ENCODE measurements at places on chromosomes 13 and 19.

GRCh38 chr19:5578097-5578846 is 10.5 kb upstream of the TINCR start:
- DNase-seq = no peak

DNA sequence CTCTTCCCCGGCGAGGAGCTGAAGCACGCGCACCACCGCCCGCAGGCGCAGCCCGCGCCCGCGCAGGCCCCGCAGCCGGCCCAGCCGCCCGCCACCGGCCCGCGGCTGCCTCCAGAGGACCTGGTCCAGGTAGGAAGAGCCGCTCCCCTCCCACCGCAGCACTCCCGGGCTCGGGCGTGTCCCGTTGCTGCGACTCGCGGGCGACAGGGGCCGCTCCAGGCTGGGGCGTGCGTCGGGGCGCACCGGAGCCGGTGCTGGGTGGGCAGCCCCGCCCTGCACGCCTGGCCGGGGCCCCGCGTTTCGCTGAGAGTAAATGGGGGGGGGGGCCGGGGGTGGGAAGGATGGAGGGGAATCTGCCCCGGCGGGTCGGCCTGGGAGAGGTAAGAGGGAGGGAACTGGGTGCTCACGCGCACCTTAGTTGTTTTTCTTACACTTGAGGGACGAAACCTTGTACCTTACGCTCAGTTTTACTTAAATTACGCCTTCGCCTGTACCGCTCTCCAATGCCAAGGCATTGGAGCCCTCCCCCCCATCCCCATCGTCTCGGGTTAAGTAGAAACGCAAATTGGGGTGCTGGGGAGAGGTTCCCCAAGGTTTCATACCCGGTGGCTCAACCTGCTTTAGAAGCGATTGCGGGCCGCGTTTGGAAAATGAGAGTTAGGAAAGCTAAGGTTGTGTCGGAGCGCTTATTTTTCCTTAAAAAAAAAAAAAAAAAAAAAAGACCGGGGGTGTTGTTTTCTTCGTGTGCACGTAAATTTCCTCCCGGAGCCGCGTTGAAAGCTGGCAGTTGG is 850 bp downstream of the KLF5 start:
- DNase-seq = no peak

- DNase-seq = no peak
Measured at GRCh38 chr13:46522748-46523030, 30.3 kb upstream of the LRCH1 start.

DNA sequence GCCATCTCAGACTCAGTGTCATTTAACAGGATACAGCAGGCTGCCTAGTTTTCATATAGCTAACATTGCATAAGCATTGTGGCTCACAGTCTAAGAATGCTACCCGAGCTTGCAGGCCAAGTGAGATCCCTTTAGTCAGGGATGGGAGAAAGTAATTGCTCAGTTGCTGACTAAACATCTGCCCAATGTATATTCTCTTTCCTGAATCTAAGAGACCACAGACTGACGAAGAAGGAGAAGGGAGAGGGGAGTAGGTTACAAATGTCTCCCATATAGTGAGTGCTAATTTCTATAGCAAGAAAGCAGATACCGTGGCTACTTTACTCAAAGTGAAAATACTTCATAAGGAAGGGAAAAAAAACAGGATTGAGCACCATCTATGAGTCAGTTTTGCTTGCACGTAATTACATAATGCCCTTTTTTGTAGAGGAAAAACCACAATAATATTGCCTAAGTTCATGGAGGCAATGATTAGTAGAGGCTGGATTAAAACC is 453.9 kb downstream of the COG6 start:
- no peak for DNase-seq

GRCh38 chr19:33089010-33089409 is 8.0 kb downstream of the GPATCH1 start:
- no peak for DNase-seq

GRCh38 chr19:34661357-34661756 is 15.6 kb downstream of the SCGB2B2 start:
- no peak for DNase-seq

DNA sequence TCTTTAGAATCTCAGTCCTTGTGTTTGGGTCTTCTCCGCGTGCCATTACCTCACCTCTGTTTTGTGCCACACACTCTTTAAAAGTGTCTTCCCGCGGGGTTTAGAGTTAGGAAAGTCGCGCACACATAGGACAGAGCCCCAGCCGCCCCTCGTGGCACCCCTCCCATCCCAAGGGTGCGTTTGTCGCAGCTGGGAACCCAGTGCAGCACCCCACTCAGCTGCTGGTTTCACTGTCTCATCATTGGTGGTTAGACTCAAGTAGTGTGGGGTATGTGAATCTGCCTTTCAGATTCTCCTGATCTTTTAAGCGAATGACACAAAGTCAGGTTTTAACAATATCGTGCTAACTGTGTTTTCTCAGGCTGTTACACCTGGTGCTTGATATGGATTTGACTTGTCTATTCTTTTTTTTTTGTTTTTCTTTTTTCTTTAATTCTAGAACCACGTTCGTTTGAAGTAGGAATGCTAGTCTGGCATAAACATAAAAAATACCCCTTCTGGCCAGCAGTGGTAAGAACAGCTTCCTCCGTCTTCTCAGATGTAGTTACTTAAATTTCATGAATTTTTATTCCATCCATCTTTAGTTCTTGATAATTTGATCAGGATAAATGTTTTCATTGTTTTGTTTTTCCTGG is 19.5 kb upstream of the NDUFS7 start:
- DNase-seq = no peak

- no peak for DNase-seq
Measured at GRCh38 chr19:49713236-49713845, 22.4 kb downstream of the CPT1C start.

- DNase-seq = no peak
Measured at GRCh38 chr19:40610396-40611064, 9.4 kb downstream of the LTBP4 start.

- no peak for DNase-seq
Measured at GRCh38 chr19:38425222-38425809, 703 bp downstream of the RASGRP4 start.

DNA sequence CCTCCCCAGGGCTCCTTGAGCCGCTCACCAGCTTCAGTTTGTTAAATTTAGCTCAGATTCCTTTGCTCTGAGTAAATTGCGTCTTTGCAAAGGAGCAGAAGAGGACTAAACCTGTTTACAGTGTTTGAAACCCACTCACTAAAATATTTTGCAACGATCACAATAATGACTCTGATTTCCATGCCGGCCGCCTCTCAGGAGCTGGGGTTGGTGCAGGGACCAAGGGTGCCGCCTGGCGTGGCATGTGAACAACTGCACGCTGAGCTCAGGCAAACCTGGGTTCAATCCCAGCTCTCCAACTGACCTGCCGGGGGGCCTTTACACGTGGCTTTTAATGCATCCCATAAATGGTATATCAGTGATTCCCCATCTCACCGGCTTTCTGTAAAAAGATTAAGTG is 68.7 kb upstream of the CACNA1A start:
- no peak for DNase-seq

DNA sequence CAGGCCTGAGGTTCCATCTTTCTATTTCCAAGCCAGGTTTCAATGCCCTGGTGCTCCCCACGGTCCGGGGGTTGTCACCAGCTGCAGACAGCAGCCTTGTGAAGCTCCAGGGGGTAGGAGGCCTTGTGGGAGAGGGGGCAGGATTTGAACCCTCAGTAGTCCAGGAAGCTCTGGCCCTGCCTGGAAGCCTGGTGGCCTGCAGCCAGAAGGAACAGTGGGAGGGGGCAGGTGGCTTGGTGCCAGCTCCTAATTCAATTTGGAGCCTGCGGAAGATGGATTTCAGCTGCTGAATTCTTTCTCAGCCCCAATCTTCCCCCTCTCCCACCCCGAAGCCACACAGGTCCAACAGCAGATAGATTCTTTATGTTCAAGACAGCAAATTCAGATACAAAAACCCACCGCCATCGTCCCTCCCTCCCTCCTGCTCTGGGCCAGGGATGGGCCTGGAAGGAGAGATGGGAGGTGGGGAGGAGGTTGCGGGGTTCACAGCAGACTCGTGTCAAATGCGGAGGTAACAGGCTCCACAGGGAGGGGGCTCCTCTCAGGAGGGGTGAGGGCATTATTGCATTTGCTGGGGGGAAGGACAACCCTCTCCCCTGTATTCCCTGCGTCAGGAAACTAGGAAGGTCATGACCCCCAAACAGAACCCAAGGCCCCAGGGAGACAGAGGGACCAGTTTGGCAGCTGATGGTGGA is 2.4 kb upstream of the PTGER1 start:
- DNase-seq = no peak

DNA sequence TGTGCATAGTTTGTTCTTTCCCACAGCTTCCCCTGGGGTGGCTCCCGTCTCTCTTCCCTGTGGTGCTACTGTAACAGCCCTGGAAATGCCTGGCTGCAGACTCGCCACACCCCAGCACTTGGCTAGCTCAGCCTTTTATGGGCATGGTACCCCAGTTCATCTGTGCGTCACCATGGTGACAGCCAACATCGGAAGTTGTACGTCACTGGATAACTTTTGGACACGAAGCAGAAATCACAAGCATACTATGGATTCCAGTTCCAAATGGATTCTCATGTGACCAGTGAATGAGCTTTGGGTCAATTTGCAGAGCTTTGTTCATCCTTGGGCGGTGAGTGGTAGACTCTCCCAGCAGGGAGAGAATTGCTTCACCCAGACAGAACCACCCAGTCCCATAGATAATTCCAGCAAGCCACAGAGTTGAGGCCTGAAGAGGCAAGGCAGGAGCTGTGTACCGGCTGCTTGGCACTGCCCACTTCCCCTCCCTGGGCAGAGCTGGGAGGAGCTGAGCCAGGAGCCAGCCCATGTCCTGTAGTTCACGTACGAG is 54.4 kb downstream of the COL4A2 start:
- no peak for DNase-seq

DNA sequence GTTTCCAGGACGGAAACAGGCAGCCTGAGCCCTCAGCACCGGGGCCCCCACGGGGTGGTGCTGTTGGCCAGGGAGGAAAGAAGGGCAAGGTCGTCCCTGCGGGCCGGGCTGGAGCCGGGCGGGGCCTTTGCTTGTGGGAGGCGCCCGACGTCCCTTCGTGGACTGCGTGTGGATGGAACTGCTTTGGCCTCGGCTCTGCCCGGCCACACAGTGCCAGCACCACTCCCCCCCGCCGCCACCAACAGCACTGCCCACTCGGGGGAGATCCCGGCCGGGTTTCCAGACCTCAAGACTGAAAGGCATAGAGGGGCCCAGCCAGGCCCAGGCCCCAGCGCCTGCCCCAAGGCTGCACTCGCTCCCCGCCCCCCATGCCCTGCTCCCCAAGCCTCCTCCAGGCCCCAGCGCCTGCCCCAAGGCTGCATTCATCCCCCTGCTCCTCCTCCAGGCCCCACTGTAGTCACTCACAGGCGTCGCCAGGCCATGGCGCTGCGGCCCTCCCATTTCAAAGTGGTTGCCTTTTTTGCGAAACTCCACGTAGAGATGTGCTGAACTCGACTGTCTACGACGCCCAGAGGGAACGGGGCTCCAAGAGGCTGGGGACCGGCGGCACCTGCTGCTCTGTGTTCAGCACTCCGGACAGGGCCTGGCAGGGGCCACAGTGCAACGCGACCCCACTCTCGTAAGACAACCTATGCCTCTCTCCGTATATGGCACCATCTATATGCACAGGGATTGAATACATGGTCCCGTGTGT is 22.5 kb downstream of the C13orf46 start:
- DNase-seq = no peak

Data from NCI-H1436 treated with DMSO at 0.1 percent for 48 hours (cell line).